ENCODE measurements at places on chromosomes 11 and 22.

DNA sequence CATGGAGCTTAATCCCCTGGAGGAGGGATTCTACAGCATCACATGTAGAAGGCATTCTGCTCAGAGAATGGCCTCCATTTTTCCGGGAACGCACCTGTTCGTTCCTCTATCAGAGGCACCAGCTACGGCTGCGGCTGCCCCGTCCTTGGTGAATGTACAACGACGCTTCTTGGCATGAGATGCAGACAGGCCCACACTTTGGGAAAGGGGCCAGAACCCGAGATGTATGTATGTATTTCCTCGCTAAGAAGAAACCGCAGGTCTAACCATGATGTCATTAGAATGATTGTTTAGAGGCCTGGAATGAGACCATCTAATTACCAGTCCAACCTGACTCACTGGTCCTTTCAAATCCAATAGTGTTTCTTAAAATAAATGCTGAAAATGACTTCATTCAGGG lies 1293.4 kb downstream of the TBC1D22A start:
- DNase-seq = no peak

DNA sequence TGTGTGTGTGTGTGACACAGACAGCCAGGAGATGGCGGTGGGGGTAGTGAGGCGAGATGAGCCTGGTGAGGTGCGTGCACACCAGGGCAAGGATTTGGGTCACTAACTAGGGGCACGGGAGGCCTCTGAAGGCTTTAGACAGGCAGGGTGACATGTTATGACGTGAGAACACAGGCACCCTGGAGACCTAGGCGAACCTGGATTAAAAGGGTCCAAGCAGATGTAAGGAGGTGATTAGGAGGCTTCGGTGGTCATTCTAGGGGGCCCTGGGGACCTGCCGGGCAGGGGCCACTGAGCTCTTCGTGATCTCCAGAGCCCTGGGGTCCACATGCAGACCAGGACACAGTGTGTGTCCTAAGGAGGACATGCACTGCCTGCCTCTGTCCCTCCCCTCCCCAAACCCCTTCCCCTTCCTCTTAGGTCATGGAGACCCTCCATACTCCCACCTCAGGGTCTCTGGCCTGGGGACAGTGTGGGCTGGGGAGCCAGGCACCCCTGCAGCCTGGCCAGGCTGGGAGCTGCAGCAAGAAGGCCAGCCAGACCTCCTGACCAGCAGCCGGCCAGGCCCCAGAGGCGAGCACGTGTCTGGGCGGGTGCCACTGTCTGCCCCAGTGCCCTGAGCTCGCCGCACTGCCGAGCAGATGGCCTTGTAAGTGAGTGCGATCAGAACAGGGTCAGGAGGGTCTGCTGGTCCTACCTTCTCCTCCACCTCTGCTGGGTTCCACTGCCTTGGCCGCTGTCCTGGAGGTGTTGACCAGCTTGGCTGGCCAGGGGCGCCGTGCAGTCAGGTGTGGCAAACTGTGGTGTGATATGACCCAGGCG lies 32.1 kb downstream of the IFT27 start:
- no peak for DNase-seq

GRCh38 chr11:68322052-68322430 lies 9.7 kb downstream of the LRP5 start:
- no peak for DNase-seq

GRCh38 chr11:134725716-134726639 lies 313.9 kb upstream of the B3GAT1 start:
- DNase-seq = peak; percentile 54

- no peak for DNase-seq
Measured at GRCh38 chr22:28408709-28409108, 270.9 kb downstream of the TTC28 start.

DNA sequence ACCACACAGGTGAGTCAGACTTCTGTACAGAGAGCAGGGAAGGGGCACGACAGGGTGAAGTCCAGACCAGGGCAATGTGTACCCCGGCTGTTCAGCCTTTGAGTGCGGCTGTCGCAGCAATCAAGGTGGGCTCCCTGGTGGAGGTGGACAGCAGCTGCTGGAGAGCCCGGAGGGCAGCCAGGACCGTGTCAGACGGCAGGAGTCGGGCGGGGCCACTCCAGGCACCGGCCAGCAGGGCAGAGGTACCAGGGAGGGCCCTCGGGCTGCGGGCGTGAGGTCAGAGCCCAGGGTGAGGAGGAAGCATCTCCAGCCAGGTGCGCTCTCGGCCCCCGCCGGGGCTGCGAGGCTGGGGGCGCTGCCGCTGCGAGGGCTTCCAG lies 802 bp upstream of the PIM3 start:
- no peak for DNase-seq

- no peak for DNase-seq
Measured at GRCh38 chr11:108319541-108320145, 96.8 kb downstream of the ATM start.

GRCh38 chr11:97359016-97359415 lies 969.2 kb downstream of the JRKL start:
- no peak for DNase-seq

DNA sequence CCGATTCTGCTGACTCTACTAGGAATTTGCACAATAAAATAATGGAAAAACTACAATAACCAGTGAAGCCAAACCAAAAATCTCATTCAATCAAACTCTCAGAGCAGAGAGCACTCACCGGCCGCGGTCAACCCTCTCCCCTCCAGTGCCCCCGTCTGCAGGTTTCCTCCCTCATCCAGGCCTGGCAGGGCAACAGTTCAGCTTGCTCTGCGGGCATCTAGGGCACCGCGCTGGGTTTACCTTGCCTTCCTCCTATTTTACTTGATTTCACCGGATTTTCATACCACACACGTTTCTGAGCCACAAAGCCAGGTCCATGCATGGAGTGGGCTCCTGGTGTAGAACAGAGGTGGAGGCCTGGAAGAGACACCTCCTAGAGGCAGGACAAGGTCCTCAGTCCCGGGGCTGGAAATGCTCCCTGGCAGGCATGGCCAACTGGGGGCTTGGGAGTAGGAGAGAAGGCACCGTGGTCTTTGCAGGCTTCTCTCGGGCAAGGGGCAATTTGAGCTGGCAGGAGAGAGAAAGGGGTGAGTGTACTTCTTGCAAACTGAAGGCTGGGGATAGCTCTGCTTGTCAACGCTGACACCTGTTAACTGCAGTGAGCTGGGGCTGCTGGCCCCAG lies 938.4 kb downstream of the BRD1 start:
- no peak for DNase-seq

GRCh38 chr11:129612447-129612961 lies 203.1 kb upstream of the TMEM45B start:
- DNase-seq = no peak
